ENCODE measurements at places on chromosomes 1 and 21.
A peak's percentile ranks its signal among the peaks of the same experiment; 100 is the strongest.

DNA sequence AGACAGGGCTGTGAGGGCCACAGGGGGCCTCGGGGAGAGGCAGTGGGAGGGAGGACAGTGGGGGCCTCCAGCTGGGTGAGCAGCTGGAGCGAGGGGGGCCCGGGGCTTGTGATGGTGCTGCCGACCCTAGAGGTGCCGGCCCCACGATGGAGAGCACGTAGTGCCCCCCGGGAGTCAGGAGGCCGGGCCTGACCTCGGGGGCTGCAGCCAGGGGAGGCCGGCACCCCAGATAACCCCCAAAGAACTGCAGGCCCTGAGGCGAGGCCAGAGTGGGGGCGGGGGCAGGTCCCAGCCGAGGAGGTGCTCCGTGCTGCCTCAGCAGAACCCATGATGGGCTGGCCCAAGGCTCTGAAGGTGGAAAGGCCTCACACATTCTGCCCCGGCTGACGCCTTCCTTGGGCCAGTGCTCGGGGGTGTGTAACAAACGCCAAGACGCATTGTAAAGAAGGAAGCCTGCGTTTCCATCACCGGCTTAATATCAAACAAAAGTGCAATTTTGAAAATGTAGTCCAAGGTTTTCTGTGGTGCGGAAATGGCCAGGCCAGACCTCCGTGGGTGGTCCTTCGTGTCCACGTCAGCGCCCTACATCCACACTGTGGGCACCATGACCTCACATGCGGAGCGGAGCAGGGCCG is 55.2 kb downstream of the COL6A1 start:
- no peak for DNase-seq

- peak; percentile 32 for DNase-seq
Measured at GRCh38 chr1:59041646-59042277, 255.1 kb upstream of the FGGY start.

- DNase-seq, result no peak
Measured at GRCh38 chr1:206066479-206067171, 13.7 kb downstream of the RHEX start.

DNA sequence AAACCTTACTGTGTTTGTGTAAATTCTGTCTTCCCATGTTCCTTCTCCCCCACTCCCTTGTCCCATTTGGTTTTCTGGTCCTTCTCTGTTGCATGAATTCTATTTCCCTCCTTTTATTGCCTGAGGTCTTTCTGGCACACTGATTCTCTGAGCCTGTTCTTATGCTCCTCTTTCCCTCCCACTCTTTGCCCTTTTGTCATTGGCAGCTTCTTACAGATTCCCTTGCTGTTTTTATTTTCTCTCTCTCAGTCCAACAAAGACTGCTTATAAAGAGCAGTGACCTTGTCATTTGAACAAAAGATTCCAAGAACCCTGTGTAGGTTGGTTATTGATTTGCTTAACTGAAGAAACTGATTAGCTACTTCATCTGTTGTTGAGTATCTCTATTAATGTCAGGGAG is 49.7 kb downstream of the GPR52 start:
- no peak for DNase-seq

- no peak for DNase-seq
Measured at GRCh38 chr1:175817445-175817844, 74.0 kb upstream of the TNR start.

DNA sequence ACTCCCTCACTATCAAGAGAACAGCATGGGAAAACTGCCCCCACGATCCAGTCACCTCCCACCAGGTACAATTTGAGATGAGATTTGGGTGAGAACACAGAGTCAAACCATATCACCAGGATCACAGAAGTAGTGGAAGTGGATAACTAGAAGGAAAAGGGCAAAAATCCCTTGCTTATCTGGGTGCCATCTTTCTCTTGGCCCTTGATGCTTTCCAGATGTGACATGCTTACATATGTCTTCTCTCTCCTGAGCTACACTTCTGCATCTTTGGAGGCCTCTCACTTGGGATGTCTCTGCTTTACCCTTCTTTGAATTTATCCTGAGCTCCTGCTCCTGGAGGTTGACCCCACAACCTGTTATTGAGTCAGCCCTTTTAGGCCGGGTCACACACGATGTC is 57.6 kb upstream of the APOBEC4 start:
- DNase-seq, result no peak

DNA sequence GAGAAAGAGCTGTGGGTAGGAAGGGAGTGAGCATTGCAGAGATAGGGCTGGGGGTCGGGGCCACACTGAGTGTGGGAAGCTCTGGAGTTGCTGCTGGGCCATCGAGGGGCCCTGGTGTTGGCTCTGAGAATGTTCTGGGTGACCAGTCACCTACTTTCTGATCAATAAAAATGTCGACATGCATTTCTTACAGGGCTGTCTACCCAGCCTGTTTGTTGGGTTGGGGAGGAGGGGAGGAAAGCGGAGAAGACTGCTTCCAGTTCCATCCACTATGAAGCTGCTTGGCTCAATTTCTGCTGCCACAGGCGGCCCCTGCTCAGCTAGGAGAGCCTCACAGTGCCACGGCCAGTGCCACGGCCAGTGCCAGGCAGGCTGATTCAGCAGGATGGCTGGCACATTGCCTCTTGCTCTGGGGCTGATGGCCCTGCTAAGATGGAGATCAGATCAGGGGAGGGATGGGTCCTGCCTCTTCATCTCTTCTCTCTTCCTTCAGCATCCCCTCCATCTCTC is 3.0 kb upstream of the PADI3 start:
- DNase-seq, result no peak

DNA sequence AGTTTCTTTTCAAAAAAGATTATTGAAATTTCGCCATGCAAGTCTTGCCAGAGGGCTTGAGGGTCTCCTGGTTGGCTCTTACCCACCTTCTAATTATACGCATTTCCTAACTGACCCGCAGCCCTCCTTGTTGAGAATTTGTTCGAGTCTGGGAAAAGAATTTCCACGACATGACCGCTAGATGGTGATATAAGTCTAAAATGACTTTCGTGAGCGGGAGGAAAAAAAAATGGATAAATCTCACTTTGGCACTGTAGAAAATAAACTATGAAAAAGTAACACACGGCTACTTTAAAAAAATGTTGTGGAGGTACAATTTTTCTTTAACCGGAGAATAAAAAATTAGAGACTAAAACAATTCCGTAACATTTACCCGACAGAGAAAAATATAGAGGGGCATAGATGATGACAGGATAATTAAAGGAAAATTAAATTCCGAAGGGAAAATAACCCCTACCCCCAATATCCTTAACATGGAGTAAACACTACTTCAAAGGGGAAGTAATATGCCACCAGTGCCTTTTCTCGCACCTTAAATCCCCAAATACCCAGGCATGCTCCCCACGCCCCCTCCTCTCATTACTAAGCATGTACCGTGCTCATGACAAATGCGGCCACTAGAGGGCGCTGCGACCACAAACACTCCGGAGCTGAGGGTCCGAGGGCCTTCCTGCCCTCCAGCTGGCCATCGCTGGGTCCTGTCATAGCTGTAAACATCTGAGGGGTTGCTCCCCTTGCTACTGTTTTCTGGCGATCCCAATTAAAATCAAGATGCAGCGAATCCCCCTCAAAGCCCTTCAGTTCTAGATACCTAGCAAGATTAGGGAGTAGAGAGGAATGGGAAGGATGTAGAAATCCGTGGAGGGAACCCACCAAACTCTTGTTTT is 266.9 kb downstream of the ASTN1 start:
- DNase-seq, result peak; percentile 12

GRCh38 chr1:113958691-113959090 is 20.6 kb upstream of the OLFML3 start:
- no peak for DNase-seq

DNA sequence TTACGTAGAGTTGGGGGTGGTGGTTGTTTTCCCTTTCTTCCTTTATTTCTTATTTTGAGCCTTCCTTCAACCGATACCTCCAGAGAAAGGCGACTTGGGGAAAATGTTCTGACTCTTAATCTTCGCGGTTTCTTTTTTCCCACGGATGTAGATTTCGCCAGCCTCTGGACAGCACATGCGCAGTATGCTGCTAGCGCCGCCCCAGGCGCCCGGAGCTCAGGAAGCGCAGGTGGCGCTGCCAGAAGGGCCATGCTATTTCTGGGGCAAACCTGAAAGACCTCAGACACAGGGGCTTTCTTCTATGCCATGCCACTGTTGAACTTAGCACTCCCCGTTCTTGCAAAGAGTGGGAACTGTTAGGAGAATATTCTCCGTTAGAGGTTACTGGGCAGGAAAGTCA is 392.1 kb downstream of the KIF26B start:
- no peak for DNase-seq

- peak; percentile 15 for DNase-seq
Measured at GRCh38 chr1:212525479-212526110, 83.0 kb upstream of the ATF3 start.

DNA sequence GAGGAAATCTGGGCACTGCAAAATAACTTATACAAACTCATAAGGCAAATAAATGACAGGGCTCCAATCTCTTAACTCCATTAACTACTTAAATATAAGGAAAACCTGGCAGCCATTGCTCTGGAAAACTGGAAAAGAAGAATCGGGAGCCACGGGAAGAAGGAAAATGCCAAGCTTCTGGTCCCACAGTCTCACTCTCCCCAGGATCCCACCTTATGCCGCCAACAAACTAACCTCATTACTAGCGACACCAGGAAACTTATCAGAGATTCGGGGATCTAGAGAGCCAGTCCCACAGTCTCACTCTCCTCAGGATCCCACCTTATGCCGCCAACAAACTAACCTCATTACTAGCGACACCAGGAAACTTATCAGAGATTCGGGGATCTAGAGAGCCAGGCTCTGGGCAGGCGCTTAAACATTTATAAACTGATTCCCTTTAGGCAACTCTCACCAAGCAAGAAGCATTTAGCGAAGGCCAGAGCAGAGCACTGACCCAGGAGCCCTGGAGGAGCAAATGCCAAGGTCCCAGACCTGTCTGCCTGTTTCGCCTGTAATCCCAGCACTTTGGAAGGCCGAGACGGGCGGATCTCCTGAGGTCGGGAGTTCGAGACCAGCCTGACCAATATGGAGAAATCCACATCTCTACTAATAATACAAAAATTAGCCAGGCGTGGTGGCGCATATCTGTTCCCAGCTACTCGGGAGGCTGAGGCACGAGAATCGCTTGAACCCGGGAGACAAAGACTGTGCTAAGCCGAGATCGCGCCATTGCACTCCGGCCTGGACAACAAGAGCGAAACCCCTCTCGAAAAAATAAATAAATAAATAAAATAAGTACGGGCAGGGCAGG is 720 bp downstream of the PSMB2 start:
- DNase-seq, result no peak

- DNase-seq, result peak; percentile 49
Measured at GRCh38 chr21:32844653-32845436, 73.3 kb upstream of the PAXBP1 start.

DNA sequence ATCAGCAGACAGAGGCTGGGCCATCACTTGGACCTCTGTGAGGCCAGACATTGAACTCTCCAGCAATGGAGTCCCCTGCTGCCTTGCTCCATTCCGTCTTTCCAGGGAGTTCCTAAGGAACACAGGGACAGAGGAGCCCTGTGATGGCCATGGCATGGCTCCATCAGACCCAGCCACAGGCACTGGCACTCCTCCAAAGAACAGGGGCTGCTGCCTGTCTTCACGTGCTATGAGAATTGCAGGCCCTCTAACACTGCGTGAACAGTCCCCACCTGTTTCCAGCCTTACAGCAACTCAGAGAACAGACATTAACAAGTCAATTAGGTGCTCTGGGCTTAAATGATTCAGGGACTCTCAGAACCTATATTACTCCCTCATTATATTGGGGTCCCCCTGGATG is 140.8 kb downstream of the ASTN1 start:
- DNase-seq, result no peak

GRCh38 chr1:11105586-11105985 is 5.9 kb upstream of the EXOSC10 start:
- DNase-seq, result no peak

GRCh38 chr21:16476056-16476825 is 746.5 kb downstream of the USP25 start:
- DNase-seq, result no peak

DNA sequence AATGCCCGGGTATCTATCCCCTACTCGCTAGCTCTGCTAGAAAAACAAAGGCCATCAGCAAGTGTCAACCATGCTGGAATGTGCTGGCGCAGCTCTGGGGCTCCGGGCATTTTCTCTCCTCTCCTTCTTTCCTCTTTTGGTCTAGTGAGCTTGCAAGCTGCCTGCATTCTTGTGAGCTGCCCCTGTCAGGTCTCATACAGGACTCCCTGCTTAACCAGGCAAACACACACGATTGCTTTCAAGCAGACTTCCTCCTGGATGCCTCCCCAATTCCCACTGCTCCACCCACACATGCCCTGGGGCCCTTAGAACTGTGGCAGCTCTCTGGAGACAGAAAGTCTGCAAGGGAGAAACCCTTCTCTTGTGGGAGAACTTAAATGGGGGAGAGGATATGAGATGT is 35.7 kb upstream of the SUCO start:
- DNase-seq, result peak; percentile 95

- DNase-seq, result no peak
Measured at GRCh38 chr21:15728046-15728445, 1.7 kb upstream of the USP25 start.

- DNase-seq, result peak; percentile 84
Measured at GRCh38 chr21:45747802-45748445, 104.4 kb downstream of the PCBP3 start.

GRCh38 chr1:88401313-88401712 is 282.8 kb upstream of the PKN2 start:
- DNase-seq, result no peak

GRCh38 chr1:84619383-84620102 is 45.3 kb upstream of the CTBS start:
- peak; percentile 80 for DNase-seq

- no peak for DNase-seq
Measured at GRCh38 chr1:14553711-14554110, 44.8 kb upstream of the KAZN start.
